OCI-LY7 (cell line): ENCODE measurements at places on chromosomes 7 and 10. TPM values are rescaled to one million over a fixed set of nuclear protein-coding genes. Genes with fewer than 3 reads are reported as not detected.

- DNase-seq, result no peak
Observed at GRCh38 chr10:97685395-97685958, 1.6 kb downstream of the AVPI1 start.

DNA sequence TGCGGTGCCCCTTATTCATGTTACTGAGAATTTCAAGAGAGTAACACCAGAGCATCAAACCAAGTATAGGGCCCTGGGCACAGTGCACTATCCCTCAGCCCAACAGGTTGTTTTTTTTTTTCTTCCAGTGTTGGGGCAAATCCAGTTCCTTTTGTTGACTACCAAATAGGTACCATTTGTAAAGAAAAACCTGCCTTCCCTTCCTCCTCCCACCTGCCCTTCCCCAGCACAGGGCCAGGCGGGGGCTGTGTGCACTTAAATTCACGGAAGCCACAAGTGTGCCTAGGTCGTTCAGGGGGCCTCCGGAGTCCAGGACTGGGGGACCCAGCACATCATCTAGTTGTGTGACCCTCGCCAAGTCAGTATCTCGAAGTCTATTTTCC is 595 bp upstream of the SFXN4 start:
- DNase-seq, result no peak

GRCh38 chr7:133887459-133887858 is 239.7 kb upstream of the LRGUK start:
- DNase-seq, result no peak

- no peak for DNase-seq
Observed at GRCh38 chr10:79266084-79266483, 81.2 kb upstream of the PPIF start.

DNA sequence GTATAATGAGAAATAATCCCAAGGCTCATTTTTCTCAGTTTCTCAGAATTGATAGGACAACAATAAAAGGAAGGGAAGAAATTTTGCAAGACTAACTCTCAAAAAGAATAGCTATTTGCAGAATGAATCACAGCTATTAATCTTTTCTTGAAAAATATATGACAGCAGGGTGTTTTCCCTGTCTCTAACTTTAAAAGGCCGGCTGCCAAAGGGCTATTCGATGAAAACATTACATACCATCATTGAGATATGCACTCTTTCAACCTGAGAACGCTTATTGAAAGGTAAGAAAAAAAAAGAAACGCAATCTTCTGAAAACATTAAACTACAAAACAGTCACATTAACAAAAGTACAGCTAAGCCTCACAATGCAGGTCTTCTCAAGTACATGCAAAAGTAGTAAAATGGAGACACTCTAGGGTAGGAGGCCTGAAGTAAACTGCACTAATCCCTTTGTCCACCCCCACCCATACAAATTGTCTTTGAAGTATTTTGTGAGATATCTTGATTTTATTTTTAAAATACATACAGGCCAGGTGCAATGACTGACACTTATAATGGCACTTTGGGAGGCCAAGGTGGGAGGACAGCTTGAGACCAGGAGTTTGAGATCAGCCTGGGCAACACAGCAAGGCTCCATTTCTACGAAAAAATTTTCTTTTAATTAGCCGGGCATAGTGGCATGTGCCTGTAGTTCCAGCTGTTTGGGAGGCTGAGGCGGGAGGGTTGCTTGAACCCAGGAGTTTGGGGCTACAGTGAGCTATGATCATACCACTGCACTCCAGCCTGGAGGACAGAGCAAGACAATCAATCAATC is 83.0 kb downstream of the PARD3 start:
- no peak for DNase-seq

GRCh38 chr7:133157045-133157444 is 75.2 kb upstream of the CHCHD3 start:
- no peak for DNase-seq

DNA sequence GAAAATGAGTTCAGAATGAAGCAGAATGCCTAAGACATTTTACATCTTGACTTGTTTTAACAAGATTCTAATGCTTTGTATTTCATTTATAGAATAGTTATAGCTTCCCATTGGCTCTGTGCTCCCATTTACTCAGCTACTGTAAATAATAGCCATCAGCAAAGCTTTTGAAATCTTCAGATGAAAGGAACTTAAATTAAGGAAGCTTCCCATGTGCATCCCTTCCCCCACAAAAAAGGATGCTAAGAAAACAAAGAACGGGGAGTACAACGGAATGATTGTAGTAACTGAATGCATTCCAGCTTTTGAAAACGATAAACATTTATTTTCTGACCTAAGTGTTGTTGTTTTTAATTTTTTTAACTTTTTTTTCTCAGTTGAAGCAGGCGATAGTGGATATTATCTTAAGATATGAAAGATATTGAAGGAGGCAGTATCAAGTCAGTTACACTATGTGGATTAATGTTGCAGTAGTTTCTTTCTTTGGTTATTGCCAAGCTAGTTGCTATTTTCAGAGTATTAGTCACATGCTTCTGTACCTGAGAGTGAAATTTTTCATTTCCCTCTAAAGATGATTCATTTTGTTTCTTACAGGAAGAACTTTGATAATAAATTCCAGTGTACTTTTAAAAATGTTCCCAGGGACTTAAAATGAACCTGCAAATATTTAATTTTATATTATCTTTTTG is 129.2 kb downstream of the KCND2 start:
- DNase-seq, result no peak

DNA sequence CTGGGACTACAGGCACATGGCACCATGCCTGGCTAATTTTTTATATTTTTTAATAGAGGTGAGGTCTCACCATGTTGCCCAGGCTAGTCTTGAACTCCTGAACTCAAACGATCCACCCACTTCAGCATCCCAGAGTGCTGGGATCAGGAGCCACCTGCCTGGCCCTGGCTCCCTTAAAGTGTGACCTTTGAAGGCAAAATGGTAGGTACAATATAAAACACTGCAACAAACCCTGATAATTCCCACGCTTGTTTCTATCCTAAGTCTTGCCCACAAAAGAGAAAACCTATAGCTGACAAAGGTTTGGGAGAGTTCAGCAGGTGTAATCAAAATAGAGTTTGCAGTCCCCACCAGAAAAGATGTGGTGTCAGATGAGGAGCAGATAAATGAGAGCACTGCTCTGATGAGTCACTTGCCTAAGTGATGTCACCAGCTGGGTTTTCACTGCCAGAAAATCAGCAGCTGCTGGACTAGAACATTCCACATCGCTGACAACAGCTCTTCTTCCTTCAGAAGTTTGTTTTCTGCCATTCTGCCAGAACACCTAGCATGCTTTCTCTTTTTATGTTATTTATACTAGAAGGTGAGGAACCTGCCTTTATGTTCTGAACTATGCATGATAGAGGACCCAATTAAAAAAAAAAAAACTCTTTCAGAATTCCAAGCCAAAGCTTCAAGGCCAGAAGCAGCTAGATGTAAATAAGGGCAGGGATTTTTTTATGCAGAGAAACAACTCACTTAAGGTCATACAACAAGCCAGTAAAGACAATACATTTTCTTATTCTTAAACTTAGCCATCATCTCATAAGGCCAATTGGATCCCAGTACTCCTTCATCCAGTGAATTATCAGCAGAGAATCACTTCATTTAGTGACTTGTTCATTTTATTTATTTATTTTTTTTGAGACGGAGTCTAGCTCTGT is 18.0 kb downstream of the PURB start:
- DNase-seq, result no peak

DNA sequence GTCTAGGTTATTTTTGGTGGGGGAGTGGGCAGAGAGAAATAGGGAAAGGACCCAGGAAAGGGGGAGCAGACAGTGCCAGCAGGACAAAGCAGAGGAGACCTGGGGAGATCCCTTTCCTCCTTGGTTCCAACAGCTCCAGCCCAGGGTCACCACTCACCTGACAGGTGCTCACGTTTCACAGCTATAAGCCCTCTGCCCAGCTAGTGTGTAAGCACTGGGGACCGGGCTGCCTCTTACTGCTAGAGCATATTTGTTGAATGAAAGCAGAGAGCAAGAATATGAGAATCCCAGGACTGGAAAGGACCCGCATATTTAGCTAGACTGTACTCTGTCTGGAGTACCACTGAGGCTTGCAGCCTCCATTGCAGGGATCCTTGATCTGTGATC is 6.7 kb downstream of the ZCCHC24 start:
- no peak for DNase-seq

- peak; percentile 13 for DNase-seq
Observed at GRCh38 chr10:117167789-117168674, 29.3 kb upstream of the KCNK18 start.

GRCh38 chr7:30502470-30503251 is 2.0 kb downstream of the GGCT start:
- DNase-seq, result peak; percentile 7

GRCh38 chr7:33853361-33854062 is 51.8 kb upstream of the BMPER start:
- no peak for DNase-seq

DNA sequence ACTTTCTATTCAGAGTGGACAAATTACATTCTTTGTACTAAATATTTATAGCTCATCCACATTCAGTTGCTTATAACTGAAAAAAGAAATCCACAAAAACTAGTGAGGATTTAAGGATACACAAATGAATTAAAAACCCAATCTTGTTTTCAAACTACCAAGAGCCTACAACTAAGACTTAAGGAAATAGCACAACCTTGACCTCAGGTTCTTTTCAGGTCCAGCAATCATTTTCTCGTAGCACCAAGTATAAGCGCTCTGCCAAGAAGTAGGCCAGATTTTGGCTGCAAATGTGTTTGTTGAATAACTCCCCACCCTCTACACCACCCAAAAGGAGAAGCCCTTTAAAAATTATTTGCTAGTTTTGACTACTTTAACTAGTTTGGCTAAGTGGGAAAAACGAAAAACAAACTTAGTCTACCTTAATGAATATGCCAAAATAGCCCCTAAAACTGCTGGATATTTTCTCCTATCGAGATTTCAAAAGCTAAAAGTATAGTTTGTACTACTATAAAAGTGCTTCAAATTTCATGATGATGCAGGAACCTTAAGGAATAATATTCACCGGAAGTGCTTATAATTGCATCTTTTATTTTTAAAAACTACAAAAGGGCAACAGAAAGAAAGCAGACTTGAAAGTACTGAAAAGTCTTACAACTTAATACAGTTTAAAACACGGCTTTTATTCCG is 2.7 kb upstream of the KMT2E start:
- peak; percentile 44 for DNase-seq

DNA sequence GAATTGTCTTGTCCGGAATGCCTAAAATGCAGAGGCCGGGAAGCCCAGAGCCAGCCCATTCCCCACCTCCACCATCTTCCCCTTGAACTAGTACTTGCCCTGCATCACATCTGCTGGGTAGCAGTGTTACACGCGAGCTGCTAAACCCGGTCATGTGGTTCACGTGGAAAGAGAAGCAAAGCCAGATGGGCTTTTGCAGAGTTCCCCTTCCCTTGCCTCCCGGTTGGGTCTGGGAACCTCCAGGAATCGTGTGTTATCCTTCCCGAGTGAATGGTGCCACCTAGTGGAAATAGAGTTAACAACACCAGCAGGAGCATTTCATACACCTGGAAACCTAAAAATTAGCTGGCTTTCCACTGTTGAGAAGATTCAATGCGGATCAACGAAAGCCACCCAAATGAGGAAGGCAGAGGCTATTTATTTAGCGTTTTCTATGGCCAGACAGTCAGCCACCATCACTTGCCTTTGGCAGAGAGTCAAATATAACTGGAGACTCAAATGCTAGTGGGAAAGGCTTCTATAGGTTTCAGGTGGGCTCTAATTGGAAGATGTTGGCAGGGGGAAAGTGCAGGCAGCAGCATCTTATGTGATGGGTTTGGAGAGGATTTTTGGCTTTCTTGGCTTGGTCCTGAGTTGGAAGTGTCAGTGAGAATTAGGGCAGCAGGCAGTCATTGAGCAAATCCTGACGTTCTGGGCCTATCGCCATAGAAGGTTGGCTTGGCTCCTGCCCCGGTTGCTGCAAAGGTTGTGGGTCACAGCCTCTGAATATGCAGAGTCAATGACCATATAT is 12.9 kb upstream of the DENND2A start:
- DNase-seq, result peak; percentile 59

DNA sequence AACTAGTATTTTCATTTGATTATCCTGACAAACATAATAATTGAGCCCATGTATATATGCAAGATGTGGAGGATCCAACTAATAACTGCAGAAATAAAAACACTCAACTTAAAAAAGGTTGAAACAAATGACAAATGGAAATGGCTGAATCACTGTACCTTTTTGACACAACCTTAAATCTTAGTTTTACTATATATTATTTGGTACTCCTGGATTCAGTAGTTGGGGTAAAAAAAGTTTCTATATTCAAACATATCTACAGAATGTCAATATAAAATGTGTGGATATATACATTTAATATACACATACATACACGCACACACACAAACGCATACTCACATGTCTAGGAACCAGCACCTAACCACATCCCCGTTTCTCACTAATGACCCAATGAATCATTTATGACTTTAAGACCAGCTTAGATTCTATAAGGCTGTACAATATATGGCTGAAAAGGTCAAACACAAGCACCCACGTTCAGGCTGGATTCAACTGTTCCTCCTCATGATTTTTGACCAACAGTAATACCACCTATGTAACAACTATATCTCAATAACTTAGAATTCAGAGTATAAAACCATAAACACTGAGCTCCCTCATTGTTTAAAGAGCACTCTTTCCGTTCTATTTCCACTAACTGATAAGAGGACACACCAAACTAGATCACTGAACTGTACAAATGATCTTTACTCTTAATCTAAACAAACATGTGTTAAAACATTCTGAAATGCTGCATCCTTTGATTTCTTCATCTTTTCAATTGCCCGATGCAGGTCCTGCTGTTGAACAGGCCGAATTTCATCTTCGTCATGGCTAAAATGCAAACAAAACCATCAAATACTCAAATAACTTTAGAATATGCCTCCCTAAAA is 63.8 kb downstream of the ATAD1 start:
- no peak for DNase-seq

DNA sequence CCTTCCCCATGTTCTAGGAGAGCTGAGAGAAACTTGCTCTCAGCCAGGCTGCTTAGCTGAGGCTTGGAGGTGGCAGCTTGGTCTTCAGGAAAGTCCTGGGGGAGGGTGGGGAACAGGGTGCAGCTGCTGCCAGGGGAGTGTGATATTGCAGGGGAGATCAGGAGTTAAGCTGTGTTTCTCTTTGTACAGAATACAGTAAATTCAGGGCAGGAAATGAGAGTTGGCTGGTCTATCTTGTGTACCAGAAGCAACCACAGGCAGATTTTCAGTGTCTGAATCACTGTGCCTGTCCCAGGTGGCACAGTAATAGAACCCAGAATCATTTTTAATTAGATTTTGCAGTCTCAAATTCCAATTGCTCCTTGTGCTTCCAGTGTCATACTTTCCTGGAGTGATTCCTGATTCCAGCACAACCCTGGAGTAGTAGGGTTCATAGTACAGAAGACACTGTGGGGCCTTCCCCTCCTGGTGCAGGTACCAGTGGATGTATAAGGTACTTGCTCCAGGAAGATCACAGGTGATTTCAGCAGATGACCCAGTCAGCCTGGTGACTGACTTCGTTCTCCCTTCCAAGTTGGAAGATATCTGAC is 94.0 kb upstream of the TARP start:
- DNase-seq, result peak; percentile 23

C10orf120 gene
- total RNA-seq, result not detected in 2 replicates

PRSS2 gene
- total RNA-seq, result 1.1 TPM in 2 replicates

STOX1 gene
- 2.5 and 2.6 TPM in 2 replicates for total RNA-seq

DYDC2 gene
- not detected in 2 replicates for total RNA-seq

ZPBP gene
- not detected in 2 replicates for total RNA-seq

NACAD gene
- total RNA-seq, result not detected in 2 replicates
